Ovary (tissue), 10 donors: ENCODE measurements at places on chromosomes 2 and 18. TPM values are rescaled to one million over a fixed set of nuclear protein-coding genes. Genes with fewer than 3 reads are reported as not detected.

CCBE1 gene
- total RNA-seq = 109 TPM

UGT1A8 gene
- not detected for total RNA-seq

TTR gene
- total RNA-seq = not detected

DNA sequence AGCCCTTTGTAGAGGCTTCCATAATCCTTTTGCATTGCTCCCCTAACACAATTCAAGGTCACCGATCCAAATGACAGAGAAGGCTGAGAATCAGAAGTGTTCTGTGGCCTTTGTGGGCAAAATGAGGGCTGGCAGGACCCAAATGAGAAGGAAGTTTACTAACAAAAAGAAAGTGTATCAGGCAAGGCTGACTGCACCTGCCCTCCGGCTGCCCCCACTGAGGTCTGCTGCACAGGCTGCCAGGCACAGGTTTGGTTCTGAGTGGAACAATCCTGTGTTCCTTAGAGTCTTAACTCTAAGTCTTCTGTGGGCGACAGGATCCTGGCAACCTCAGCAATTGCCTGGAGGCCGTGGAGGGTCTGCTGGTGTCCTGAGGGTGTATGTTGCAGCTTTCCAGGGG, 568.5 kb downstream of the CMPK2 start:
- no peak for DNase-seq

DNA sequence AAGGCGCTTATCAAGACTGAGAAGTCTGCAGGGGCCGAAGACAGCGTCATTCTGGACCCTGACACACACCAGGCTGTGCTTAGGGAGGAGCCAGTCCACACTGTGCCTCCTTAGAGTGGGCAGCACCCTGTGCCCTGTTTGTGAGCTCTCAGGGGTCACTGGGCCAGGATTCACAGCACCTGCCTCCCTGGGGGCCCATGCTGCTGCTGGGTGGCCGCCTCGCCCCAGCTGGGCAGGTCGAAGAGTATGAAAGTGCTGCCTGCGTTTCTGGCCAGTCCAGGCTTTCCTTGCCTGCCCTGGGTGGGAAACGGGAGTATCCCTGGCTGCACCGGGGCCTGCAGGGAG, 15.4 kb upstream of the GPR55 start:
- DNase-seq = no peak

GRCh38 chr18:74826572-74826971, 228.9 kb downstream of the ZNF407 start:
- DNase-seq = no peak

GRCh38 chr2:100831831-100832230, 11.9 kb downstream of the NPAS2 start:
- no peak for DNase-seq

GRCh38 chr2:174445248-174445647, 41.6 kb downstream of the GPR155 start:
- no peak for DNase-seq

SLC16A14 gene
- 13.7 TPM for total RNA-seq

- peak; percentile 67 for DNase-seq
Observed at GRCh38 chr2:20052861-20053281, 1.4 kb upstream of the LAPTM4A start.

ANKAR gene
- total RNA-seq = 17.3 TPM

CHN1 gene
- total RNA-seq = 9.4 TPM

KIF1A gene
- 3.2 TPM for total RNA-seq

DNA sequence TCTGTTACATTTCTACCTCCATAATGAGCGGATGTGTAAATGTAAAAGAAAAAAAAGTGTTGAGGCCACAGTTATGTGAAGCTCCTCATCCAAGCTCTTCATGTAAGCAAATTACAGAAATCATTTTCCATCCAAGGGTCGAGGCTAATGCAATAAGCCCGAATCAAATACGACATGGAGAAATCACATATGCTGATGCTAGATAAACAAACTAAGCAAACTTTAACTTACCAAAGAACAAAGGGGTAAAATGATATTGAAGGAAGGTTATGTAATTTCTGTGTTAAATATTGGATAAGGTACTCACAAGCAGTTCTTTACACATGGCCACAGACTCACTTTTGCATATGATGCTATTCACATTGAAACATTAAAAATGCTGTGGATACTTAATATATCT, 310.2 kb upstream of the ID2 start:
- DNase-seq = no peak

- no peak for DNase-seq
Observed at GRCh38 chr2:239608723-239609122, 207.9 kb upstream of the HDAC4 start.

MARCO gene
- total RNA-seq = 1.1 TPM

CIB4 gene
- total RNA-seq = not detected

DNA sequence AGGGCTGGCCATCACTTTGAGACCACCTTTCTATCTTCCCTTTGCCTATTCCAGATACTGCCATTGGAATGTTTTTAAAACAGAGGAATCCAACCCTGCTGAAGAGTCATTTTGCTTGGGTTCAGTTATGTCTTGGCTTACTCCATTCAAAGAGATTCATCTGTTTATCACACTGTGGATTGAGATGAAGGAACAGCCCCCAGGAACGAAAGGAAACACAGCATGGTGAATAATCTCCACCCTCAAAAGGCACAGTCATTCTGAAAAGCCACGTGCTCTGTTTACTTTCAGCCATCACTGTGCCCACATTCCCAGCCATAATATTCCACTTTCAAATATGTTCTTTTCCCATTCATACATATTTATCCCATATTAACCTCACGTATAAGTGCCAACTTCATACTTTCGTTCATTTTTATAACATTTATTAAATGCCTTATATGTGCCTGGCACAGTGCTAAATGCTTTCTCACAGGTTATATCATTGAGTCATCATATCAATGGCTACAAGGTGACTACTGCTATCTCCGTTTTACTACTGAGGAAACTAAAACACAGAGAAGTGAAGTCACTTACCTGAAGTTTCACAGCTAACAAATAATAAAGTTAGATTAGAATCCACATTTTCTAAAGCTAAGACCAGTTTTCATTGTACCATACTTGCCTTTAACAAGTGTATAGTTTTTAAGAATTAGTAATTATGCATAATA, 143.6 kb downstream of the OSR1 start:
- DNase-seq = no peak

GRCh38 chr2:110869472-110870446, 137.4 kb downstream of the ACOXL start:
- no peak for DNase-seq

DNA sequence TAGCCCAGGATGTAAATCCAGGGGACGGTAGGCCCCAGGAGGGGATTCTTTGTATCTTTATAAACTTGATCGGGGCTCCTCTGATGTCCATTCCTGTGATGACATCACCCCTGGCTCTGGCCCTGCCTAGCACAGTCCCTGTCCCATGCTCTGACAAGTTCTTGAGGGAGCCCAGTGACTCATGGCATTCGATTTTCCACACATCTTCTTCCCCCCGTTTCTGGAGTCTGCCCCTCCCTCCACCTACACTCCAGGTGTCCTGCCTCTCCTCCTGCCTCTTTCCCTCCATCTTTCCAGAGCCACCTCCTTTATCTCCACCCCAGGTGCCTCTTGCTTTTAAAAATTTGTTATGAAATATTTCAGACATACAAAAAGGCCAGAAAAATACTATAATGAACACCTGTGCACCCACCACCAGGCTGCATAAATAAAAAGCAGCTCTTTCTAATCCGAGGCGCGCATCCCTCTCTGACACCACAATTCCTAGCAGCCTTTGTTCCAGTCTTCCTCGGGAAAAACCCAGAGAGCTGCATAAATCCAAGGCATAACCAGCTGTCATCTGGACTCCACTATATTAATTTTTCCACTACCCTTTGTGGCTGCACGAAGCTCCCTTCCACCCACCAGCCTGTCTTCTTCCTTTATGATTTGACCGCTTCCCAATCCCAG, 207.7 kb downstream of the ZBTB7C start:
- no peak for DNase-seq

DNA sequence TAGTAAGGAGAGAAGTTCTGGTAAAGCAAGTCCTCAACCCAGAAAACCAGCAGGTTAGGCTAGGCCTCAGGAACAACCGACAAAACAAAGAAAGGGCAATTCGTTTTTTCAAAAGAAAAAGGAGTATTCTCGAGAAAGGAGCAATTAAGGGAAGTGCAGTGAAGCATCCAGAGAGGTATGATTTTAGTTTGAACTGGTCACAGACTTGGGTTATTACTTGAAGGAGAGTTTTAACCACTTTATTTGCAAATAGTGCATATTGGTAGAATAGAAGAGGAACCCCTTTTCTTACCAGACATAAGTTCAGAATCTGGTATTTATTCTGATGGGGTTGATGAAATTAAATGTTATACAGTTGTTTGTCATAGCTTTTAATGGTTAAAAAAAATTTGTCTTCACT, 110.0 kb upstream of the GCFC2 start:
- DNase-seq = no peak

- DNase-seq = no peak
Observed at GRCh38 chr18:63025251-63026090, 294.1 kb downstream of the BCL2 start.

DNA sequence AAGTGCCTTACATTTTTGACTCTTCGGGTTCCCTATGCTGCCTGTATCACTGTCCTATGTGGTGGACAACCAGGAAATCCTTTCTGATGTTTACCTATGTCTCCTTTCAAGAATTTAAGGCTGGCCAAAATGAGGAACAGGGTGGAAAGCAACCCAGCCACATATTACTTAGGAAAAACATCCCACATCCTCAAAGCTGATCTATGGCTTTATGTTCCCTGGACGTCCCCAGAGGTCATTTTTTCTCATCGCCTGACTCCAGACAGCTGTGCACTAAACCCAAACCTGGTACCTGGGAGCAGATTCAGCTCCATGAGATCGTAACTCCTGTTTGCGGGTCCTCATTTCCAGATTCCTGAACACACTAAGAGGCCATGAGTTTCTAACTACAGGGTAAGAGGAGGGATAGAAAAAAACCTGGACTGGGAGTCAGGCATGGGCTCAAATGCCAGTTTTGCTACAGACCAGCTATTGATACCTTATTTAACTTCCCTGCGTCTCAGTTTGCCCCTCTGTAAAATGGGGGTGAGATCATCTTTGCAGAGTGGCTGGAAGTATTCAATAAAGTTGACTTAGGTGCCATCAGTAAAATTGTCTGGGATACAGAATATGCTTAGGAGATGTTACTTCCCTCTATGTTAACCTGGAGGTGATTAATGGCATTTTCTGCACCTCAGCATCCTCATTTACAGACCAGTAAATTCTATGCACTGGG, 70.8 kb downstream of the TNS1 start:
- no peak for DNase-seq

- DNase-seq = no peak
Observed at GRCh38 chr2:213243189-213244044, 40.8 kb upstream of the SPAG16 start.

DNA sequence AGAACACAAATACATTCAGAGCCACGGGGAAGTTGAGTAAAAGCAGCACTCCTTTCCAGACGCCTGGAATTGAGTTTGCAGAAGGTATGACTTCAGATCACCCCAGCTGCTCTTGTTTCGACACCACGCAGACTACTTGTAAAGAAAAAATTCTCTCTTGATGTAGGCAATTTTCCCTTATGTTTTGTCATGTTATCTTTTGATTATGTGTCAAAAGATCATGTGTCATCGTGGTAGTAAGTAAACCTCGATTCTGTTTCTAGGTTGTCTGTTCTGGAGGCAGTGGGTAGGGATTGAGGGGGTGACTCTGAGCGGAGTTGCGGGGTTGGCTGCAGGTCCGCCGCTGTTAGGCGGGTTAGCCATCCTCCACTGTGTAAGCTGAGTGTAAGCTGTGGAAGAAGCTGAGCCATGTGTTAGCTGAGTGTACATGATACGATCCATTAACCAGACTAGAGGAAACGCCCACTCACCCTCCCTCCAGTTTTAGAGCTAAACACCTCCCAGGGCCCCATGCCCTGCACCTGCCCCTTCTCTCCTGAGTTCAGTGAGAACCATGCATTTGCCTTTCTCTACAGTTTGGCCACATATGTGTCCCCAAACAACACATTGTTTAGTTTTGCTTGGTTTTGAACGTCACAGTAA, 181.8 kb downstream of the SNTG2 start:
- DNase-seq = no peak

MROH2A gene
- total RNA-seq = not detected

- no peak for DNase-seq
Observed at GRCh38 chr2:138028538-138028937, 64.3 kb downstream of the HNMT start.

BMP10 gene
- total RNA-seq = not detected

NPPC gene
- total RNA-seq = 0.30 TPM

DNA sequence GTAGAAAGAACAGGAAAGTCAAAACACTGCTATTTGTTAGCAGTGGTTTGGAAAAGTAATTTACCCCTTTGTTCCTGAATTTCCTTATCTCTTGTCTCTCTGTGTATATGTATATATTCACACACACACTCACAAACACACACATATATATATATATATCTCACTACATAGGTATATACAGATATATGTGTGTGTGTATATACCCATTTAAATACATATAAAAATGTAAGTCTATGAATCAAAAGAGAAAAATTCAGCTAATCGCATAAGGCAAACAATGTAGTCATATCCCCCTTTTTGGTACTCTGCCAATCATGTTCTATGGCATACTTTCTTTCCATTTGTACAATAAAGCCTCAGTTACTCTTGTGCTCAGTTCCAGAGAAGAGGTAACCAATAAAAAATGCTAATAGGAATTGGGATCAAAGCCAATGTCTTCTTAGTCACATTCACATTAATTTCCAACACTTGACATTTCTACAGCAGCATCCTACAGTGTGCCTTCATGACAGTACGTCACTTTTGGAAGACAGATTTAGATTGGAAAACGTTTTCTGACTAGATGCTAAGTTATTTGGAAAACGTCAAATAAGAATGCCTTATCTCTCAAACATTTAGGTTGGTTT, 94.6 kb downstream of the MC4R start:
- no peak for DNase-seq

DNA sequence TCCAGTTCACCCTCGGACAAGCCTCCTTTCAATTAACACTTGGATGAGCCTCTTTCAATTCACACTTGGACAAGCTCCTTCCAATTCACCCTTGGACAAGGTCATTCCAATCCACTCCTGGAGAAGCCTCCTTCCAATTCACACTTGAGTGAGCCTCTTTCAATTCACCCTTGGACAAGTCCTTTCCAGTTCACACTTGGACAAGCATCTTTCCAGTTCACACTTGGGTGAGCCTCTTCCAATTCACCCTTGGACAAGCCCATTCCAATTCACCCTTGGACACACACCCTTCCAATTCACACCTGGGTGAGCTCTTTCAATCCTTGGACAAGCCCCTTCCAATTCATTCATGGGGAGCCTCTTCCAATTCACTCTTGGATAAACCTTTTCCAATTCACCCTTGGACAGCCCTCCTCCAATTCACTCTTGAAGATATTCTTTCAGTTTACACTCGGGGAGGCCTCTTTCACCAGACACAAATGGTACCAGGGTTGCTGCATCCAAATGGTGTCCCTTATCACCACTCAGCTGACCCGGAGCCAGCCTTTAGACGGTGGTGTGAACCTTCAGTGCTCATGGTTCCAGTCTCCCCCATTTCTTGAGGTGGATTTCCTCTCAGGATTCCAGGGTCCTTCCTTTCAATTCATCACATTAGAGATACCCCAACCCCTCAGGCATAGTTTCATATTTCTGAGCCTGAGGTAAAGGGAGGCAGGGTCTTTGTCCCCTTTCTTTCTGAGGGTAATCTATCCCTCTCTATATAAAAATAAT, 183.6 kb downstream of the SH3BP4 start:
- no peak for DNase-seq

GRCh38 chr18:8516371-8517250, 92.6 kb upstream of the RAB12 start:
- DNase-seq = no peak
